ENCODE measurements at places on chromosomes 3 and 15.
A peak's percentile ranks its signal among the peaks of the same experiment; 100 is the strongest.

- no peak for DNase-seq
- H3K27ac ChIP-seq, result no peak overlapping the region
- H3K36me3 ChIP-seq, result peaks cover 19% of the 10 kb centered on the region
- no peak overlapping the region for H3K4me3 ChIP-seq
- H3K4me1 ChIP-seq, result no peaks in the 10 kb centered on the region
Measured at GRCh38 chr3:122755491-122755890, 38.1 kb downstream of the HSPBAP1 start.

- DNase-seq, result no peak
- no peak overlapping the region for H3K4me3 ChIP-seq
- no peaks in the 10 kb centered on the region for H3K36me3 ChIP-seq
- H3K27ac ChIP-seq, result no peak overlapping the region
Measured at GRCh38 chr3:99953596-99953995, 135.9 kb downstream of the CMSS1 start.

- peaks cover 2% of the 10 kb centered on the region for H3K36me3 ChIP-seq
- H3K27me3 ChIP-seq, result no peaks in the 10 kb centered on the region
- H3K27ac ChIP-seq, result no peak overlapping the region
- H3K4me3 ChIP-seq, result no peak overlapping the region
Measured at GRCh38 chr3:141239511-141240281, 8.1 kb downstream of the PXYLP1 start.

DNA sequence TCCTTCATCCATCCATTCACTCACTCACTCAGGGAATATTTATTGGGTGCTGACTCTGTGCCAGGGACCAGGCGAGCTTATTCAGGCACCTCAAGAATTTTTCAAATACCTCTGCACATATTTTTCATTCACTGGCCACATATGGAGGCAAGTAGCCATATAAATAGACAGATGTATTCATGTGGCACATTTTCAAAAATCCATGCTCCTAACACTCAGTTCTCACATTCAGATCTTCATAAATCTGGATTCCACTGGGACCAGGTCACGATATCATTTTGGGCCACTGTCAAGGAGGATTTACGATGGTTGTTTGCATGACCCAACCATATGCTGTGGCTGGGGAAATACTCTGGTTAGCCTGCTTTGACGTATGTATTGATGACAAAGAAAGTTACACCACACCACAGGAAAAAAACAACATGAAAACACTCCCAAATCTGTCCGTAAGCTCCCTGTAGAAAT lies 241.8 kb upstream of the LRTM1 start:
- no peak overlapping the region for H3K4me3 ChIP-seq
- no peaks in the 10 kb centered on the region for H3K4me1 ChIP-seq
- no peaks in the 10 kb centered on the region for H3K36me3 ChIP-seq
- no peak overlapping the region for H3K27ac ChIP-seq
- H3K27me3 ChIP-seq, result no peaks in the 10 kb centered on the region

DNA sequence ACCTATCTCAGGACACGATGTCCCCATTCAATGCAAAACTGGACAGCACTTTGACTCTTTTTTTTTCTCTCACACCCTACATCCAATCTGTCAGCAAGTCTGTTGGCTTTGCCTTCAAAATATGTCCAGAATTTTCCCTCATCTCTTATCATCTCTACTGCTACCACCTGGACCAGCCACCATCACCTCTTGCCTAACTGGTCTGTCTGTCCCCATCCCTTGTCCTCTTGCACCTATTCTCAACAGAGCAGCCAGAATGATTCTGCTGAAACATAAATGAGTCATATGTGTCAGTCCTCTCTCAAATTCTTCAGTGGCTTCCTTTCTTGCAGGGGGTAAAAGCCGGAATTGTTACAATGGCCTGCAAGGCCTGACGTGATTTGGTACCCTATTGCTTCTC lies 105.8 kb downstream of the CYP19A1 start:
- H3K27me3 ChIP-seq, result no peaks in the 10 kb centered on the region
- H3K36me3 ChIP-seq, result no peaks in the 10 kb centered on the region
- H3K4me3 ChIP-seq, result no peak overlapping the region
- H3K4me1 ChIP-seq, result no peaks in the 10 kb centered on the region
- H3K27ac ChIP-seq, result no peak overlapping the region

DNA sequence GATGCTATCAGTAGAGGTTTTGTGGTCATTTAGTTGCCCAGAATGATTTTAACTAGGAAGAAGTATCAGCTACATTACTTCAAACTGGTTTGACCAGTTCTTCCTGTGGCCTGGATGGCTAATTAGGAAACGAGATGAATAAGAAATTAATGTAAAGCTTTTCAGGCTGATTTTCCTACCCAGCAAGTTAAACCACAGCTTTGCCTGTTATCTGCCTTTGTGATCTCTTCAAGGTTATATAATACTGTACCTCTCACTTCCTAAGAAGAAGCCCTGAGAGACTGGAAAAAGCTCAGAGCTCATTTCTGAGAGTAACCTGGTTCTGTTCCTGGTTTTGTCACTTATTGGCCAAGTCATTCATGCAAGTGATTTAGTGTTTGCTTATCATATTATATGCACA lies 782.2 kb upstream of the GOLIM4 start:
- no peaks in the 10 kb centered on the region for H3K4me1 ChIP-seq
- DNase-seq, result no peak
- H3K4me3 ChIP-seq, result no peak overlapping the region
- H3K27me3 ChIP-seq, result no peaks in the 10 kb centered on the region
- H3K36me3 ChIP-seq, result no peaks in the 10 kb centered on the region

- H3K4me1 ChIP-seq, result no peaks in the 10 kb centered on the region
- H3K4me3 ChIP-seq, result no peak overlapping the region
- DNase-seq, result no peak
- no peak overlapping the region for H3K27ac ChIP-seq
- H3K27me3 ChIP-seq, result no peaks in the 10 kb centered on the region
Measured at GRCh38 chr3:178900029-178900646, 171.5 kb downstream of the ZMAT3 start.

GRCh38 chr3:60986552-60986951 lies 264.7 kb downstream of the FHIT start:
- no peak overlapping the region for H3K27ac ChIP-seq
- H3K27me3 ChIP-seq, result no peaks in the 10 kb centered on the region
- no peak overlapping the region for H3K4me3 ChIP-seq
- H3K36me3 ChIP-seq, result no peaks in the 10 kb centered on the region

- no peak overlapping the region for H3K27ac ChIP-seq
- no peak for DNase-seq
- peaks cover 2% of the 10 kb centered on the region for H3K36me3 ChIP-seq
- H3K4me1 ChIP-seq, result peaks cover 11% of the 10 kb centered on the region
- H3K4me3 ChIP-seq, result no peak overlapping the region
Measured at GRCh38 chr3:123338620-123339061, 110.2 kb downstream of the ADCY5 start.

- no peak overlapping the region for H3K27ac ChIP-seq
- no peak for DNase-seq
- peaks cover 17% of the 10 kb centered on the region for H3K27me3 ChIP-seq
- H3K4me1 ChIP-seq, result peaks cover 53% of the 10 kb centered on the region
- peak overlapping the region; percentile 16 for H3K4me3 ChIP-seq
Measured at GRCh38 chr3:15645740-15646501, 44.4 kb downstream of the BTD start.

DNA sequence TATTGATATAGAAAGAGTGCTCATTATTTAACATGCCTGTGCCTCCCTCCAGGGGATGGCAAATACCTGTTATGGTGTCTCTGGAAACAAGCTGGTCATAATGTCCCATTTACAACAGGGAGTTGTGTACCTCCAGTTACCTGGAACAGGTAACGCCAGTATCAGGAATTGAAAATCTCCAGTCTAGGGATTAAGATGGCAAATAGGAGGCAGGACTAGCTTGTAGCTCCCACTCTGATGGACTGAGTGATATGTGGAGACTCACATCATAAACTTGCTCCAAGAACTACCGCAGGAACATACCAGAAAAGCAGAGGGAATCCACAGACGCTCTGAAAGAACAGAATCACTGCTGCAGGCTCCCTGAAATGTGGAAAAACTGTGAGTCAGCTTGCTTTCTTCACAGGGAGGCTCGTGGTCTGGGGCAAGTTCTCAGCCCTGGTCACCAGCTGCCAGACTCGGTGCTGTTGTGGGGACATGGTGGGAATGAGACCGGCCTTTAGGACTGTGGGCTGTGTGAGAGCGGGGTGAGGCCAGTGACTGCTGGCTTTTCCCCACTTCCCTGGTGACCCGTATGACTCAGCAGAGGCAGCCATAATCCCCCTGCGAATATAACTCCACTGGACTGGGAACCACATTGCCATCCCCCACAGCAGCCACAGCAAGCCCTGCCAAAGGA lies 97.4 kb downstream of the KCNAB1 start:
- no peak overlapping the region for H3K4me3 ChIP-seq
- H3K27ac ChIP-seq, result no peak overlapping the region
- DNase-seq, result no peak
- peaks cover 69% of the 10 kb centered on the region for H3K27me3 ChIP-seq

DNA sequence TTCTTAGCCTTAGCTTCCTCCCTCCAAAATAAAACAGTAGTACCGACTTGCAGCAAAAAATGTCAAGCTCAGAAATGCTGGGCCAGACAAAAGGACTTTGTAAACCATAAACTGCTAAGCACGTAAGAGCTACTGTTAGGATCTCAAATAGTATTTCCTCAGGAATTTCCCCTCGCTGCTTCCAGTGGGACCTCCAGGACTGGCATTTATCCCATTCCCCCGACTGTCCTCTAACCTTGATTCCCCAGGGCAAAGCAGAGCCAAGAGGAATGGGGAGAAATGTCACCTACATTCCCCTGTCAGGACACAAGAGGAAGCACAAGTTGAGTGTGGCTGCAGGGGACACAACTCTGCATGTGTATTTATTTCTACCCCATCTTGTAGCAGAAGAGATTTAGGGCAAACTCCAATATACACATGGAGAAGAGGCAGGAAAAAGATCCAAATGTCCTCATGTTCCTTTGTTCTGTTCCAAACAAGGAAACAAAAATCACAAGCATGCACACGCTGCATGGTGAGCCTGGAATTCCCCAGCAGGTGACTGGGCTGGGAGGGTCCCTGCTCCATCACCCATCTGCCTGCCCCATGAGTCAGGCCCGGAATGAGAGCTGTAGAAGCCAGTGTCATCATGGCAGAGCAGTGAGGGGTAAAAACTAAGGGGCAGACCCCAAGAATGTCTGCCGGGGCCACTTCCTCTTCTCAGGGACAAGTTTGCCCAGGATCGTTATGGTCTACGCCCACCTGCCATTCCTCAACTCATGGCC lies 4.2 kb downstream of the STOML1 start:
- H3K4me1 ChIP-seq, result peaks cover 21% of the 10 kb centered on the region
- no peak overlapping the region for H3K27ac ChIP-seq
- no peak overlapping the region for H3K4me3 ChIP-seq
- H3K27me3 ChIP-seq, result no peaks in the 10 kb centered on the region

DNA sequence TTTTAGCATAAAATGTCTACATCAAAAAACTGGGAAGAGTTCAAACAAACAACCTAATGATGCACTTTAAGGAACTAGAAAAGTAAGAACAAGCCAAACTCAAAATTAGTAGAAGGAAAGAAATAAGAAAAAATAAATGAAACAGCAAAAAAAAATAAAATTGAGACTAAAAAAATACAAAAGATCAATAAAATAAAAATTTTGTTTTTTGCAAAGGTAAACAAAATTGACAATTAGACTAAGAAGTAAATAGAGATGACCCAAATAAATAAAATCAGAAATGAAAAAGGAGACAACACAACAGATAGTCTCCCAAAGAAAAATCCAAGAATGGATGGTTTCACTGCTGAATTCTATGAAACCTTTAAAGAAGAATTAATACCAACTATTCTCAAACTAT lies 89.6 kb upstream of the MME start:
- no peaks in the 10 kb centered on the region for H3K36me3 ChIP-seq
- no peak overlapping the region for H3K27ac ChIP-seq
- no peak overlapping the region for H3K4me3 ChIP-seq
- H3K27me3 ChIP-seq, result no peaks in the 10 kb centered on the region

DNA sequence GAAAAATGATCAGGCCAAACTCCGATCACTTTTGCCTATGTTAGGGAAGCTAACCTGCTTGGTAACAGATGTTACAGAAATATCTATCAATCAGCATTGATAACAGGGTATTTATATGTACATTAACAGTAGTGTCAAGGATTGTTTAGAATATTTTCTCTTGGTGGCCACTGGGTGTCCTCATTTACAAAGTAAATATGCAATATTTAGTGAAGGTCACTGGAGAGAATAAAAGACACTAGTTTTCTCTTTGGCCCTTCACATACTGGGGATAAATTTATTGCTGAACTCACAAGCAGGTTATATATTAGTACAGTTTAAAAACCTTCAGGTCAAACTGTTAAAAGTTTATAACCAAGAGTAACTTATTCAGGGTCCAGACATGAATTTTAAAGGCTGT lies 69.0 kb downstream of the TIGIT start:
- peaks cover 5% of the 10 kb centered on the region for H3K4me1 ChIP-seq
- peaks cover 2% of the 10 kb centered on the region for H3K36me3 ChIP-seq
- peak overlapping the region; percentile 29 for H3K27ac ChIP-seq
- no peak for DNase-seq

DNA sequence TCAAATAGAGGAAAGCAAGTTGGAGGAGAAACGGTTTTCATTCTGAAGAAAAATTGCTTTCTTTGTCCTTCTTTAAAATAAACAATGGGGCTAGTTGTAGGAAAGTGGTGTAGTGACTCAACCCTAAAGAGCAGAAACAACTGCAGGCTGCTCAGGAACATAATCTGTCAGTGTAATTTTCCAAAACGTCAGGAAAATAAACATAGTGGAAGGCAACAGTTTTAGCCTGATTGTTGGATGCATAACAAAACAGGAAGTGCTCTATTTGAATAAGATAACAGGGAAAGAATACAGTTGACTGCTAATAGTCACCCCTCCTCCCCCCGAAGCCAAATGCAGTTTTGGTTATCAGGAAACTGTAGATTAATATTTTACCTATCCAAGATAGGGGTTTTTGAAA lies 167.6 kb downstream of the ECT2 start:
- no peaks in the 10 kb centered on the region for H3K4me1 ChIP-seq
- peaks cover 9% of the 10 kb centered on the region for H3K27me3 ChIP-seq
- DNase-seq, result no peak
- H3K27ac ChIP-seq, result no peak overlapping the region

DNA sequence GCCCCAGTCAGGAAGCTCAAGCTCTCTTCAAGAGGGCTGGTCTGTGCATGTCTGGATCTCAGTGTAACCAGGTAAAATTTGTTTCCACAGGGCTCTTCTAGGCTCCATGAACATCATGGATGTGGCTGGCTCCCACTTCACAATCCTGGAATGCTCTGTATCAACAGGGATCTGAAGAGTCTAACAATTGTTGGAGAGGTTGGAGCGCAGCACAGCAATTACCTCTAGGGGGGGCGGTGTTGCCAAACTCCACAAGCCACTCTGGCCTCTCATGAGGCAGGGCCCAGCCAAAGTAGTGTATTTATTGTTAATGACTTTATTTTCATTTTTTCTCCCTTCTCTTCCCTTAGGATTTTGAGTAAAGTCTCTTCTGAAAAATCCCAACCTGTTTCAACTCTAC lies 6.1 kb upstream of the EIF2B5 start:
- no peaks in the 10 kb centered on the region for H3K36me3 ChIP-seq
- H3K4me1 ChIP-seq, result peaks cover 4% of the 10 kb centered on the region
- H3K4me3 ChIP-seq, result no peak overlapping the region
- DNase-seq, result no peak
- H3K27ac ChIP-seq, result no peak overlapping the region

- no peak overlapping the region for H3K27ac ChIP-seq
- H3K4me3 ChIP-seq, result no peak overlapping the region
- no peaks in the 10 kb centered on the region for H3K36me3 ChIP-seq
- H3K4me1 ChIP-seq, result no peaks in the 10 kb centered on the region
- no peak for DNase-seq
Measured at GRCh38 chr3:175311404-175311803, 452.3 kb downstream of the NAALADL2 start.

GRCh38 chr3:152460936-152461335 lies 192.2 kb downstream of the MBNL1 start:
- no peak for DNase-seq
- no peak overlapping the region for H3K4me3 ChIP-seq
- H3K27me3 ChIP-seq, result no peaks in the 10 kb centered on the region

Data from central memory CD8-positive, alpha-beta T cell (primary cell).